Ureter (tissue), 1 donor: ENCODE measurements at places on chromosomes 2 and 18. TPM values are rescaled to one million over a fixed set of nuclear protein-coding genes. Genes with fewer than 3 reads are reported as not detected.

OXER1 gene
- total RNA-seq, result 3.1 TPM

CROCC2 gene
- total RNA-seq, result 0.23 TPM

CFAP221 gene
- 2.8 TPM for total RNA-seq

SERPINE2 gene
- 10.9 TPM for total RNA-seq

CNDP1 gene
- total RNA-seq, result 0.31 TPM

DNAJC5G gene
- total RNA-seq, result not detected

DNA sequence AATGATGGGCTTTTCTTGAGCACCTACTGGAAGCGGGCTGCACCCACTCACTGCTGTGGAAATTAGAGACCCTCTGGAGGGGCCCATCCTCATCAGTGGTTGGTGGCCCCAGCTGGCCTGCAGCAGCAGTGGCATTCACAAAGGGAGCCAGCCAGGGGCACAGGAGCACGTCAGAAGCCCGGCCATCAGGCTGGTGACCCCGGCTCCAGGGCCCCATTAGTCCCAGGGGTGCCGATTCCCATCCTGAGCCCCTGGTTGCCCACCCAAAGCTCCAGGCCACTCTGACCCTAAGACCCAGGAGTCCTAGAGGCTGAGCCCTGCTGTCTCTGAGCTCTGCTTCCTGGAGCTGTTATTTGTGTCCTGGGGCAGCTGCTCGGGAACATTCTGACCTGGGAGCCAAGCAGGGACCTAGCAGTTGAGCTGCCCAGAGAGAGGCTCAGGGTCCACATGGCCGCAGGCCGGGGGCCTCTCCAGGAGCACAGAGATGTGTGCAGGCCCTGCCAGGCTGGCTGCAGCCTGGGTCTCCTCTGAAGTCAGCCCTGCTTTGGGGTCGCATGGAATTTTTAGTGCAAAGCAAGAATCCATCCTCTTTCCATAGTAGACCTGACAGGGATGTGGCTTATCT lies 207.2 kb downstream of the KLHL29 start:
- no peak for DNase-seq

- DNase-seq, result no peak
Measured at GRCh38 chr18:69838620-69839411, 108.9 kb downstream of the CD226 start.

GRCh38 chr2:218959761-218960308 lies 369 bp downstream of the CDK5R2 start:
- DNase-seq, result no peak

- DNase-seq, result no peak
Measured at GRCh38 chr2:15047184-15047583, 414.7 kb downstream of the LRATD1 start.

- no peak for DNase-seq
Measured at GRCh38 chr2:3200420-3200939, 177.1 kb downstream of the EIPR1 start.

GRCh38 chr18:54675076-54675475 lies 84.0 kb downstream of the DYNAP start:
- no peak for DNase-seq

DNA sequence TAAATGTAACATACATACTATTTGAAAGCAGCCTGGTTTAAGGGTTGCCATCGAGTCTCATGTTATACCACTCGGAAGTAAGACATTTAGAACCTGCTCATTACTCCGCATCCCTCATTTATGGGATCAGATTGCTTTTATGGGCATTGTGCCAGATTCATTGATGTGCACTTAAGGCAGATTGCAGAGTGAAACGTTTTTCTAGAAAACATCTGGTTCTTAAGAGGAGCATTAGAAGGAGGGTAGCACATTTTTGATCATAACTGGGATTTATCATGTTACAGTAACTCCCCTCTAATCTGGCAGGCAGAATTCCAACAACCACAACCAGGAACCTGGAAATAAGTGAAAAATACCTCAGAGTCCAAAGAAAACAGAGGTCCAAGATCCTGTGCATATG lies 74.2 kb upstream of the GALNT3 start:
- DNase-seq, result no peak

GRCh38 chr2:205401511-205401910 lies 280.8 kb upstream of the NRP2 start:
- no peak for DNase-seq

GRCh38 chr18:23870676-23871380 lies 143.7 kb upstream of the TTC39C start:
- no peak for DNase-seq

GRCh38 chr2:227846831-227847230 lies 24.6 kb upstream of the DAW1 start:
- DNase-seq, result no peak
